ENCODE measurements at places on chromosomes 2 and 18.

DNA sequence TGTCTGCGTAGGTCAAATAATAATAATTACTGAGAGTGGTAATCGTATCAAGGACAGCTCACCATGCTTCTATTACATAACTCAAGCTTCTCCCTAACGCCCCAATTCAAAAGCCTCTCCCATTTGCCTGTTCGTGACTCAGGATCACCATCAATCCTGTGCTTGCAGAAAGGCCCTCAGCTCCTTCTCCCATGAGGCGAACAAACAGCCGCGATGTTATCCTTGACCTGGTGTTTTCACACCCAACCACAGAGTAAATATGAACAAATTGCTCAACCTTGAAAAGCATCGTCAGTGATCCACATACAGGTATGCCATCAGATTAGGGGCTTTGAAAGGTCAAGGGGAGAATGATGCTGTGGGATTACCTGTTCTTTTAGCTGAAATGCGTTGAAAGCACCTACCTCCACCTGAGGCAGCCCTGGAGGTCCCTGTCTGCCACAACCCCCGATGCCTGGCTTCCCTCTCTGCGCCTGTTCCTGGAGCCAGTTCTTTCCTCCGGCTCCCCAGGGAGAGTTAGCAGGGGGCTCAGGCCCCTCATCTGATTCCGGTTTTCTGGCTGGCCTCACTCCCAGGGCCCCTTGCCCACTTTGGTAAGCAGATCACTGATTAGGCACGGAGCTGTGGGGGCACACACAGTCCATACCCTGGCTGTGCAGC lies 39.1 kb upstream of the ODC1 start:
- DNase-seq, result peak; percentile 89

- DNase-seq, result no peak
Measured at GRCh38 chr2:45968946-45969584, 317.6 kb downstream of the PRKCE start.

GRCh38 chr2:98134172-98135005 lies 47.4 kb downstream of the VWA3B start:
- no peak for DNase-seq

GRCh38 chr18:79782566-79783308 lies 15.0 kb upstream of the KCNG2 start:
- DNase-seq, result no peak

DNA sequence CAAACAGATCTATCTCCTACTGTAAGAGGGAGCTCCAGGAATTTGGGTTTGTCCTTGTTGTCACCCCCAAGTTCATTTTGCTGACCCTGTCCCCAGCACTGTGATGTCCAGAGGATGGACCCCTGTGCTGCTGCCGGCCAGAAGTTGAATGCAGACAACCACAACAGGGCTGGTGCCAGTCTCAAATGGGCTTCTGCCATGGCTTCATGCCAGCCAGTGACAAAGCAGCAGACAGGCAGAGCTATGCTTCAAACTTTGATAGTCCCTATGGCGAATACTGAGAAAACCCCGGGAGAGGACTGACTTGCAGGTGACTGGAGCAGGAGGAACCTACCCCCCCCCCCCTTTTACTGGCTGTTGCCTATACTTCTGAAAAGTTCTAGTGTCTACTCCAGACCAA lies 3.2 kb downstream of the SMAD7 start:
- no peak for DNase-seq

DNA sequence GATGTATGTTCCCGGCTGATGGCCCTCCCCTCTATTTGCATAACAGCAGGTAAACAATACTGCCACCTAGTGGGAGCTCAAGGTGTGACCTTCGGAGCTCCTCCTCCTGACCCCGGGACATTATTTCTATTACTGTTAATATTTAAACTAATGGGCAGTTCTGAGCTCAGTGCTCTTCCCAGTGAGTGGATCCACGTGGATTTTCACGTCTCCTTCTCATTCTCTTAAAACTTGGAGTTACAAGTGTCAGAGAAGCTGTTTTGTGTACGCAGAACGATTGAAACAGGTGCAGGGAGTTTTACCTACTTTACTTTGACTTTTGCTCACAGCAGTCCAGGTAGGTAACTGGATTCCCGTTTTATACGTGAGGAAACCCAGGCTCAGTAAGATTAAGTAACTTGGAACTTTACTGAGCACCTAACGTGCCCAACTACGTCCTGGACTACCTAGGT lies 127.3 kb downstream of the PRKCE start:
- peak; percentile 76 for DNase-seq

GRCh38 chr2:104026725-104027124 lies 827.2 kb upstream of the POU3F3 start:
- no peak for DNase-seq

DNA sequence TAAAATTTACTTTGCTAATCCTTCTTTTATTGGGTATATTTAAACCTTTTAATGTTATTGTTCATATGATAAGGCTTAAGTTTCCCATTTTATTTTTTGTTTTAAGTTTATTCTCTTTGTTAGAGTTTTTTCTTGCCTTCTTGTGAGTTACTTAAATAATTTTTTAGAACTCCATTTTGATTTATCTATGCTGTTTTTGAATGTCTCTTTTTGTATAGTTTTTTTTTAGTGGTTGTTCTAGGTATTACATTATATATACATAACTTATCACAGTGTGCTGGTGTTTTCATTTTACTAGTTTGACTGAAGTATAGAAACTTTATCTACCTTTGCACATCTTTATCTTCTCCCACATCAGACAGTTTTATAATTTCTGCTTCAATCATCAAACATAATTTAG lies 49.4 kb upstream of the TGFA start:
- no peak for DNase-seq

DNA sequence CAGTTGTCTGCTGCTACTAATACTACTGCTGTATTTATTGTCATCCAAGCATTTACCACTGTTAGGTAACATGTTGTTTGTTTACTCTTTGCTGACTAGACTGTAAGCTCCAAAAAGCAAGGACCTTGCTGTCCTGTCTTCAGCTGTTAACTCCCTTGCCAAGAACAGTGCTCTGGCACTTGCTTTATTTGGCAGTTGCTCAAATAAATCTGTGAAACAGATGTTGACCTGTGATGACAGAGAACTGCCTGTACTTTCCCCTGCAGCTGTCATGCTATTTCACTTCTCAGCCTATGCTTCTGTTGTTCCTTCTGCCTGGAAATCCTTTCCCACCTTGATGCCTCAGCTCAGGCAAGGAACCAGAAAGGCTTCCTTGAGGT lies 181.2 kb downstream of the ATAD2B start:
- no peak for DNase-seq

DNA sequence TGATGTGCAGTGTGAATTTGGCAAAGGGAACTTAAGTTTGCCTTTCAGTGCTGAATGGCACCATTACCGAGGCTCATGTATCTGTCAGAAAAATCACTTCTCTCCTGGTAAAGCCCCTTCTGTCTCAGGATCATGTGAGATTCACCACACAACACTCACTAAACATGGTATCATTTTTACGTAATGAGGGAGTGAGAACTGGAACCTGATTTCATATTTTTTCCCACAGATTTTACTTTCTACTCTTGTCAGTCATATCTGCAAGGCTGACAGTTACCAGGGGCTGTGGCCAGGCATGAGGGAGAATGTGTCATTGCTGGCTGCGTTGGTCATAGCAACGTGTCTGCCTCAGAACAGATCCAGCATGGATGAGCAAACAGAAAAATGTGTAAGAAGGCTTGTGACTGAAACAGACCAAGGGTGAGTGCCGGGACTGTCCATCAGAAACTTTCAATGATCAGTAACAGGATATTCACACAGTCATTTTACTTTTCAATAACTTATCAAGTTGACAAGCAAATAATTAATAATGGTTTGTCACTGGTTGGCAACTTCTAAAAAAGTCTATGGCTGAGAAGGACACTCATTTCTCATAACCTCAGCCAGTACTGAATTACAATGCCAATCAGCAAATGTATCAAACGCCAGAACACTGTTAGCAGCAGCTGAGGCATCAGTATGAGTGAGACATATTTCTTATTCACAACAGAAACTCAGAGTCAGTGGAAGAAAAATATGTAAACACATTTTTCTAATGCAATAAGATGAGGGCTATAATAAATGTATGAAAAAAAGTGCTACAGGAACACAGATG lies 100.5 kb downstream of the CDC42EP3 start:
- DNase-seq, result no peak

DNA sequence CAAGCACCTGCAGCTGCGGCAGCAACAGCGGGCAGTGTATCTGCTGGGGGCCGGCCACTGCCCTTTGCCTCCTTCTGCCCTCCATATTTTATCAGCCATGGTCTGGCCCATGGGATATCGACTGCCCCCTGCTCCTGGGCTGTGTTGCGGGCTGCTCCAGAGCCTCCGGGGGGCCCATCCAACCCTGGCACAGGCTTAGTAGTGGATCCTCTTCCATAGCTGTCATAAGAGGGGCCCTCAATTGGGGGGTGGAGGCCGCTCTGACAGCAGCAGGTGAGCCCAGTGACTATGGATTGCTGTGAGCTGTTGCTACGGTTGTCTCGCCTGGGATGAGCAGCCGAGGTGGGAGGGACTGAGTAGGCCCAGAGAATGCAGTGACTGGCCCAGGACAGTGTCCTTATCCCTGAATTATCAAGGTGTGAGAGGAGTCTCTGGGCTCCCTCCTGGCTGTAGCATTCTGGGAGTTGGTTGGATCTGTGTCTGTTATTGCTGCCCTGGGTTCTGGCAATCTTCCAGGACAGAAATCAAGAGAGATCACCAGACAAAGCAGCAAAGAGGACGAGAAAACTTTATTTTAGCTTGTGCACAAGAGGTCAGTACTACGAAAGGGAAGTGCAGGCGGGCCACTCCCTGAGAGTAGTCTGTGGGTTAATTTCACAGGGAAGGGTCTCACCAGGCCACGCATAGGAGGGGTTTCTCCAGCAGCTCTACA lies 145.1 kb downstream of the ASB1 start:
- no peak for DNase-seq

- DNase-seq, result no peak
Measured at GRCh38 chr2:150030436-150031190, 443.0 kb upstream of the MMADHC start.

GRCh38 chr2:56985609-56986008 lies 801.8 kb downstream of the CCDC85A start:
- no peak for DNase-seq

GRCh38 chr2:218850796-218851195 lies 8.8 kb upstream of the WNT6 start:
- no peak for DNase-seq

- no peak for DNase-seq
Measured at GRCh38 chr2:187982668-187983067, 309.0 kb upstream of the GULP1 start.

GRCh38 chr2:27086724-27087593 lies at the start of gene KHK:
Gene KHK, plus strand, starts transcription at chr2:27086772. Its CDS starts 488 bp downstream, at chr2:27087260.
- DNase-seq, result peak; percentile 58

GRCh38 chr2:208983486-208983885 lies 440.4 kb upstream of the MAP2 start:
- no peak for DNase-seq

DNA sequence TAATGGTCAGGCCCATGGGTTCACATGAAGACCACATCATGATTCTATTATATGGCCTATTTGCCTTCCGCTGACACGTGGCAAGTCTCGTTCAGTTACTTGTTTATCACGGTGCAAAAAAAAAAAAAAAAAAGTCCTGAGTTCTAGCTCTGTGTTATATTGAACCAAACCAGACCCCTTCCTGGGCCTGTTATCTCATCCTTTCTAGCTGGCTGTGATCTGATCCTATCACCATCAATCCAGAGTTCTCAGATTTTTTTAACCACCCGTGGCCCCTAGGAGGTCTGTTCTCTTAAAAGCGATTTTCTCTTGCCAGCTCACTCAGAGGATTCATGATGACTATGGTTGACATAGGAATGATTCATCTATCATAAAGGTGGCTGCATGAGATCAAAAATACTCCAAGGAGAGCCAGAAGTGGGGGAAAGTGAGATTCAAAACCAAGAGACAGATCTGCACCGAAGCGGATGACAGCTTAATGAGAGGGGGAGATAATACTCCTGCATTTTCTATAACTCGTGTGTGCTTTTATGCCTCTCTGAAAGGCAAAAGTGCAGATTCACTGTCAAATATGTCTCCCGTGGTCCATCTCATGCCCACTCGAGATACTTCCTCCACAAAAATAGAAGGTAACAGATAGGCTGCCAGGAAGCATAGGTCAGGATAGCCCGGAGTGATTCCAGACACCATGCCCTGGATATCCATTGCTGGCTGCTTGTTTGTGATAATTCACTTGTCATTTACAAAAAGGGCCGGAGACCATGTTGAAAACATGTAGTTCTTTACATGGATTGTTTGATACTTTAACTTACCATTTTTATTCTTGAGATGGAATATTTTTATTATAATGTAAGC lies 505.7 kb upstream of the KLHL29 start:
- DNase-seq, result no peak

DNA sequence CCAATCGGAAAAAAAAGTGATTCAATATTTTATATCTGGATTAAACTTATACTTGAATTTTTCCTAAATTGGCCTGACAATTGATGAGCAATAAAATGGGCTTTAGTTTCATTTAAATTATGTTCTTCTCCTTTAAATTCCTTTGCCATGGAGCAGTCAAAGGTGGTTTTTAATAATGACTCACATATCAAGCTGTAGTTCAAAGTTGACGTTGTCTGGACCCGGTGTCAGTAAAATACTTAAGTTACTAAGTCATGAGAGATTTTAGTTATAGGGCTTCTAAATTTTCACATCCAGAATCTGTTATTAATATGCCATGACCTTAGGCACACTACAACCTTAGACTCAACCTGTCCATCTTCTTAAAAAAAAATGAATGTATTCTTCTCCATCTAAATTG lies 62.5 kb downstream of the CDH2 start:
- no peak for DNase-seq

- no peak for DNase-seq
Measured at GRCh38 chr2:4324531-4324930, 621.2 kb downstream of the DCDC2C start.

DNA sequence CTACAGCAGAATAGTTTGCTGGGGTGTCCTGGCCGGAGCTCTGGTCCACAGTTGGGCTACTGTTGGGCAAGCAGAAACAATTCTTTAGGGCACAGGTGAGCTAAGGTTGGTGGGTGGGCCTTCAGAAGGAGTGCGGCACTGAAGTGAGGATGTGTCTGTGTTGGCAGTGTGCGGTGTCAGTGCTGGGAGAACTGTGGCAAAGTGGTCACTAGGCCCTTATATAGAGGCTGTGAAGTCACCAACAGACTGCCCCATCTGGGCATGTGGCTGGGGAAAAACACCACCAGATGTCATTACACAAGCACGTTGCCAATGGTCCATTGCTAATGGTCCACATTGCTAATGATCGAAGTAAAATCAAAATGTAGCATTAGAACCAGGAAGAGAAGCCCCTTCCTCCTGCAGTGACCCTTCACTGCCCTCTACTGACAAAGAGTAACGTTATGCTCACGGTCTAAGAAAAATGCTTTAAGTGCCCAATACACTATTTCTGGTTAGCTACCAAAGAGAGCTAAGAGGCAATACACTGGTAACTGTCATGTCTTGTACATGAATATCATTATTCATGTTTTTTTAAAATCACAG lies 21.3 kb downstream of the SCN1A start:
- peak; percentile 19 for DNase-seq

DNA sequence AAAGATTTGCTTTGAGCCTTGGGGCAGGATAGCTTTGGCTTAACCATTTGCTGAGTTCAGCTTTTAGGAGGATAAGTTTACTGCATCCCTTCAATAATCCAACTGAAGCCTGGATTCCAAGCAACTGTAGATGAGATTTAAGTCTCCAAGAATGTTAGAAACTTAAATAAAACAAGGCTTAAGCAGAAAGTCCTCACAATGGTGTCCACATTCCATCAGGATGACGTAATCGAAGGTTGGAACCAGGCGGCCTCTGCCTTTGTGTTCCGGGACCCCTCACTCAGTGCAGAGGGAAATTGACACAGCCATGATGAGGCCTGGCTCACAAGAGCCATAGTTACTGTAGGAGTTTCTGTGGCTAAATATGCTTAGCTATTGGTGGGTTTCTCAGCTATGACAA lies 260.4 kb downstream of the LPIN1 start:
- no peak for DNase-seq

- DNase-seq, result no peak
Measured at GRCh38 chr2:187475499-187476248, 27.6 kb upstream of the CALCRL start.
